ENCODE measurements at places on chromosomes 6 and 20.

GRCh38 chr6:29447670-29448069 is 8.6 kb downstream of the OR10C1 start:
- DNase-seq: no peak

- no peak for DNase-seq
Measured at GRCh38 chr20:60586269-60587050, 628.2 kb downstream of the CDH26 start.

DNA sequence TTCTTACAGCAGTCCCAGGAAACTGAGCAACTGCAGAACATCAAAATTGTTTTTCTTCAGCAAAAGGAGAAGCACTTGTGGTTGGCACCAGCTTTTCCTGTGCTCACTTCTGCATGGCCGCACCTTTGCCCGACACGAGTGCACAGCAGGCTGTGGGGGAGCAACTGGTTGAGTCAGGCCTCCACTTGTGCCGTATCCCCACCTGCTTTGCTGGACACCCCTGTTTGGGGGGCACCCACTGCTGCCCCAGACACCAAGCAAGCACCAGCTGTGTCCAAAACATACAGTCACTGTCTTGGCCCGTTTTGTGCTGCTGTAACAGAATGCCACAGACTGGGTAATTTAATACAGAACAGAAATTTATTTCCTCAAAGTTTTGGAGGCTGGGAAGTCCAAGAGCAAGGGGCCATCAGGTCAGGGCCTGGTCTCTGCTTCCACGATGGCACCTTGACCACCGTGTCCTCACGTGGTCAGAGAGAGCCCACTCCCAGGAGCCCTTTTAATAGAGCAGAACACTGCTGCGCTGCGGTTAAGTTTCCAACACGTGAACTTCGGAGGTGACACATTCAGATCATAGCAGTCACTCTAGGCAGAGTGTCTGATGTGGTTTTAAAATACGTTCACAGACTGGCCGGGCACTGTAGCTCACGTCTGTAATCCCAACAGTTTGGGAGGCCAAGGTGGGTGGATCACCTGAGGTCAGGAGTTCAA is 8.7 kb upstream of the GMEB2 start:
- peak; percentile 68 for DNase-seq

DNA sequence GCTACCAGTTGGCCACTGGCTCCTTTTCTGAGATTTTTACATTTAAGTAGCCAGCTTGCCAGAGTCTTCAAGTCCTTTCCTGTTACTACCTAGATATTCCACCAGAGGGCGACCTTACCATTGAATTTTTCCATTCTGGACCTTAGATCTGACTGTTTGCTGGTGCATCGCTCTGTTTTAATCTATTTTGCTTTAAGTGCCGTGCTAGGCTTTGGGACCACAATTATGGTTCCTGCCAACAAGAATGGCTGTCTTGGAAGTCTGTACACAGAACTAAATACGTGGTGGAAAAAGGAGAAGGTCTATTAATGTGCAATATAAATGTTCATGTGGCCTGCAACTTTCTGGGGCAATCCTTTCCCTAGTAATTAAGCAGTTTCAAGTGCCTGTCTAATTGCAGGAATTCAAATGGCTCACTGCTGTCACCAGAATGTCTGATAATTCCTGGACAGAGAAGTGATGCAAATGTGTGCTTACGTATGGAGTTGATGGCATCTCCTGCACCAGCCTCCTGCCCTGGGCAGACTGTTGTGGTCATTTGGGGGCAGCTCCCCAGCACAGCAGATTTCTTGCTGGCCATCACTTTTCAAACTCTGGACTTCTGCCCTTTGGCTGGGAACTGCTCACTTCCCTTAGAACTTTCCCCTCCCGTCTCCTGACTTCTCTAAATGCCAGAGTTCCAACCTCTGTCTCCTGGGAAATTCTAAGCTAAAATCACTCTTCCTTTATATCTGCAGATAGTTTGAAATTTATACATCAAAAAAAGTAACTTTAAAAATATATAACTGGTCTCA is 5.6 kb upstream of the HLA-DOA start:
- DNase-seq: no peak

DNA sequence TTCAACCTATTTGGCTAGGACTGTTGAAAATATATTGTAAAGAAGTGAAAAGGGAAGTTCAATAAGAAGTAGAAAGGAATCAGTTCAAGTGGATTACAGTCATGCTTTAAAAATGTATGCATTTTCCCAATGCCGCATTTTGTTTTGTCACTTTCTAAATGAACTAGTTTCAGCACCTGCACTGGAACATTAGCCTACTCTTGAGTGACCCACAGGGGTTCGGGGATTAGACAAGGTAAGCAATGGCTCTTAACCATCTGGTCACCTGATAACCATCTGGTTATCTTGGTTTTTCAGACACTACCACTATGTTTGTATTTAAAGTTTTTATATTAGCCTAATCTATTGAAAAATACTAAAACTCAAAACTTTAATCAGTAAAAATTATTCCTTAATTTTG is 97.6 kb downstream of the CD164 start:
- DNase-seq: no peak

DNA sequence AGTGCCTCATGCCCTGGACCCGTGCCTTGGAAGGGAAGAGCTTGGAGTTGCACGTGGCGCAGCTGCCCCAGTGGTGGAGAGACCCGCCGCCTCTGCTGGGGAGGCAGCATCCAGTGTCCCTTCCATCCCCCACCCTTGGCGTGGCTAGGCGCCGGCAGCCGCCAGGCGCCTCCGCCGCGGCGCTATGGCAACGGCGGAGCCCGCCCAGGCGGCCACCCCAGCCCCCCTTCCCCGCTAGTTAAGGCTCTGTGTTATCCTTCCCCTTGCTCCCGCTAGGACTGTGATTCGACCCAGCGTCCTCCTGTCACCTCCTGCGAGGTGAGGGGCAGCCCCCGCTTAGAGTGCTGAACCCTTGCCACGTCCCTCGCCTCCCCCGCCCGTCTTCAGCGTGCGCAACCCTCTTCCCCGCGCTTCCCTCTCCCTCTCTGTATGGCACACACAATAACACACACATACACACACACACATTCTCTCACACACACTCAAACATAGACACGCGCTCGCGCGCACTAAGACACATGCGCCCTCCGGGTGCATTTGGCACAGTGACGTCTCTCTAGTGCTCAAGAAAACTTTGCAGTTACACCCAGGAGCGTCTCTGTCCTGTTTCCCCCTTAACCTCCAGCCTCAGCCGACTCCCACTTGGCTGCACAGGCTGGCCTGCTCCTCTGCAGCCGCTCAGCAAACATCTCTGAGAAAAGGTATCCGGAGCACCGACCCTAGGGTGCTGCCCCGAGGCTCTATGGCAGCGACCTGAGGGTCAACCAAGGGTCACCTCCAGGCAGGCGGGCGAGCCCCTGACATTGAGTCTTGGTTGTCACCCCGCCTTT is 8.5 kb downstream of the GRIK2 start:
- DNase-seq: no peak

DNA sequence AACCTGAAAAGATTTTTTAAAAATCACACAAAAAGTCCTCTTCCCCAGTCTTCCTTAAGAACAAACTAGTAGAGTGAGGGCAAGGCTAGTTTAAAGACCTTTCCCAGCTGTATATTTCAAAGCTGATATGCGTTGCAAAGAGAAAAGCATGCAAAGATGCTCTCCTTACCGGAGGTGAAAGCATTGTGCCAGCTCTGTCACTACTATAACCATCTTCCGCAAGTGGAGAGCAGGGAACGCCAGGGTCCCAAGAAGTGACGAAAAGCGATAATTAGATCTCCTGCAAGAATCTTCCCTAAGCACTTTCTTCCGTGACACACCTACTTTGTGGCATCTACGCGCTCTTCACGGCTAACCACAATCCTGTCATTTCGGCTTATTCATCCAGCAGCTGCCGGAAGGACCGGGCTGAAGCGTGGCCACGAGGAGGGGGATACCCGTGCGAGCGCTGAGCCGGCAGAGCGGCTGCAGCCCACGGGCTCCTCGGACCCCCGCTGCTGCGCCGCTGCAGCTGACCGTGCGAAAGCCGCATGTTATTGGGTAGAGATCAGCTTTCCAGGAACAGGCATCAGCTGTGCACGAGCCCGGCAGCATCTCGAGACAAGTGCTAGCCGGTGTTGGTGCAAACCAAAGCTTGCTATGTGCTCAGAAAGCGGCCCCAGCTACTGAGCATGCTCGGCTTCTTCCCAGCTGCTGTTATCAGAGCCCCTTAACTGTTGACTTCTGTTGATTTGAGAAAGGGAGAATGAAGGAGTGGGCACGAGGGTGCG is 57.2 kb upstream of the ARHGAP18 start:
- DNase-seq: peak; percentile 30

- no peak for DNase-seq
Measured at GRCh38 chr20:31595654-31596411, 9.3 kb upstream of the ID1 start.

- no peak for DNase-seq
Measured at GRCh38 chr6:162699961-162700360, 27.6 kb downstream of the PRKN start.

GRCh38 chr6:161044335-161044734 is 52.8 kb downstream of the MAP3K4 start:
- DNase-seq: no peak

Data from activated T-helper 1 cell treated with Interleukin-2 at 50 U/mL for 16 hours (primary cell).